ENCODE measurements at places on chromosomes 2 and 18.

DNA sequence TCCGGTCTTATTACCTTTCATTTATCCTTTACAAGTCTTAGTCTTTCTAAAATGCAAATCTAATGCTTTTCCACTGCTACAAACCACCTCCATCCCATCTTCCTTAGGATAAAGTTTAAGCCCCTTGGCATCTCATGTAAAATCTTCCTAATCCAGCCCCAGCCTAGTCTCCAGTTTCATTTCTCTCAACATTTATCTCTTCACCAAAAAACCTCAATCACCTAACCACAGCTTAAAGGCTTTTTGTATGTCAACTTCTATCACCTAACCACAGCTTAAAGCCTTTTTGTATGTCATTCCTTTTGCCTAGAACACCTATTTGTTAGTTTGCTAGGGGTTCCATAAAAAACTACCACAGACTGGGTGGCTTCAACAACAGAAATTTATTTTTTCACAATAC, 4.2 kb downstream of the TRAK2 start:
- no peak for DNase-seq

GRCh38 chr18:63472380-63472779, 4.4 kb upstream of the SERPINB5 start:
- peak; percentile 55 for DNase-seq

DNA sequence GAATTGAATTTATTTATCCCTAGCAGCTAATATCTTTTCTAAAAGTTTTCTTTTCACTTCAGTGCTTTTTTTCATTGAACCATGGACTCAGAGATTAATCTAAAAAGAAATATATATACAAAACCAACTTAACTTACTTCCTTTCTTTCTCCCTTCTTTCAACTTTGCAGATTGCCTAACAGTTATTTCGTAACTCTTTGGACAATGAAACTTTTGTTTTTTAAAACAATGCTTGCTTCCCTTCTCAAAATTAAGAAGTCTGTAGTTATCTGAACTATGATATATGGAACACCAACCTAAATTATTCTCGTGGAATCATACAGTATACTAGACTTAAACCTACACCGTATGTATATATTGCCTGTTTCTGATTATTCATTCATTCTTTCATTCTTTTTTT, 62.9 kb downstream of the MIB1 start:
- DNase-seq: no peak

DNA sequence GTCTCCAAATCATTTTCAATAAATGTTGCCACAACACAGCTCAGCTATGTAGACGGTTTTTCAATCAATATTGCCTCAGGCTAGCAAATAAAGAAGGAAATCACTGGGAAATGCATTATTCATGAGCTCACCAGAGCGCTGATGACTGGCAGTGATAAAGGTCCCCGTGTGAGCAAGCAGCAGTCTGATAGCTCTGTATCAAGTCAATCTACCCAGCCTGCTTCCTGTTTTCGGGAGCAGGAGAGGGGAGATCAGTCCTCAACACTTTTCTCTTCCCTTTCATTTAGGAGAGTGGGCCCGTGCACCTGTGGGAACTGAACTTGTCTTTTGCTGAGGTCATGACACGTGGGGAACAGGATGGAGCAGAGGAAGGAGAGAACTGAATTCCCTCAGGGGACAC, 253.9 kb upstream of the SIX2 start:
- DNase-seq: no peak

- DNase-seq: no peak
Observed at GRCh38 chr2:3523551-3524041, 4.3 kb upstream of the ADI1 start.

DNA sequence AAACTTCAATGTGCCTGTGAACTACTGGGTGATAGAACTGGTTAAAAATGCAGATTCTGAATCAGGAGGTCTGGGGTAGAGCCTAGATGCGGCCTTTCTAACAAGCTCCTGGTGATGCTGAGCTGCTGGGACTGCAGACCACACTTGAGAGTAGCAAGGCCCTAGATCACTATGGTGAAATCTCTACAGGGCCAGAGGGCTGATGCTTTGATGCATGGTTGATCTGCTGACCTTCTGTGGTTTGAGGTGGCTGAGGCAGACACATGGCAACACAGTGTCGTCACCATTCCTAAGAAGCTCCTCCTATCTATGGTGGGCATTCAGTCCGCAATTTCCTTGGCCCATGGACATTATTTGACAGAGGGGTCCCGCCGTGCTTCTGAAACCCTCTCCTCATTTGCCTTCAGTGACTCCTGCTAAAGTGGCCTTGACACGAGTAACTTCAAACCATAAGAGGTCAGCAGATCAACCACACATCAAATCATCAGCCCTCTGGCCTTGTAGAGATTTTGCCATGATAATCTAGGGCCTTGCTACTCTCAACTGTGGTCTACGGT, 19.8 kb downstream of the CCDC68 start:
- DNase-seq: no peak

- DNase-seq: no peak
Observed at GRCh38 chr2:72938455-72938854, 21.1 kb downstream of the EMX1 start.

DNA sequence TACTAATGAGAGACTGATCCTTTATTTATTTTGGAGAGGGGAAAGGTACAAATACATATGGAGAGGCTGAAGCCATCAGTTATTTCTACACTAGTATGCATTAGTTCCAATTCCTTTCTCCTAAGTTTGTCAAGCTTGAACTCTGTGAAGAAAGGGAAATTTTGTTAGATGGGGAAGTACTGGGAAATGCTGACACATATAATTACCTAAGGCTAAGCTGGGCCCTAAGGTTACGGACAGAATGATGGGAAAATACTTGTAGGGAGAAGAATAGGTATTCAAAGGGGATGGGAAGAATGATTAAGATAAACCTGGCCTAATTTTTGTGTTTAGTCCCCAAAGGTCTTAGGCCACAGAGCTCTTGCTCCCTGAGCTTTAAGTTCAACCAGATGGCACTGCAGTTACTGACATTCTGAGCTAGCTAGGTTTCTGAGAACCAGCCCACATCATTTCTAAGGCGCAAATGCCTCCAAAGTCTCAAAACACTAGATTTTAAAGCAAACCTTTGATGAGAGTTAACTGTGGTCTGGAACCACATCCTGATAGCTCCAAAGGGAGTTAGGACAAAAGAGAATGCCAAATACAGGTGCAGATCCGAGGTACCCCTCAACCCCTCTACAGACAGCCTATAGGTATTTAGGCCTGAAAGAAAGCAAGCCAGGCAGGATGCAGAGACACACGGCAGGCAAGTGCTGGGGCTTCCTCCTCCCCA, 2.7 kb downstream of the TMEM163 start:
- DNase-seq: no peak

- DNase-seq: no peak
Observed at GRCh38 chr18:22314420-22314819, 103.3 kb downstream of the CTAGE1 start.

DNA sequence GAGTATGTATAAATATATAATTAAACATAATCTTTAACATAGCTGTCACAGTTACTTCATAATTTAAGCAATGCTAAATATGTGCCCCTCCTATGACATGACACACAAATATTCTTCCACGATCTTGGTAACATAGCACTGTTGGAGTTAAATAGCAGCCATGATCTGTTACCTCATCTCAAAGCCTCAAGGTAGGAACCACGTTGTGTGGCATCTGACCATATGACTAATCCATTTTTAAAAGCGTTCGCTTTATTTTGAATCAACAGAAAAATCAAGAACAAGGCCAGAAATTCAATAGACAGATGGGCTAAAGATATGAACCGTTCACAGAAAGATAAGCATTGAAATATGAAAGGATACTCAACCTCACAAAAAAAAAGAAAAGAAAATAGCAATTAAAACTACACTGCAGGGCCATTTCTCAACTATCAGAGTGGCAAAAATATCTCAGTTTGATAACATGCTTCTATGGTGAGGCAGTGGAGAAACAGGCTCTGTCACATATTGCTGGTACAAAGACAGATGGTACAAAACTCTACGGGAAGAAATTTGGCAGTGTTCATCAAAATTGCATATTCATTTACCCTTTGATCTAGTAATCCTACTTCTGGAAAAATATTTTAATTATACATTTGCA, 105.9 kb downstream of the TMX3 start:
- no peak for DNase-seq

DNA sequence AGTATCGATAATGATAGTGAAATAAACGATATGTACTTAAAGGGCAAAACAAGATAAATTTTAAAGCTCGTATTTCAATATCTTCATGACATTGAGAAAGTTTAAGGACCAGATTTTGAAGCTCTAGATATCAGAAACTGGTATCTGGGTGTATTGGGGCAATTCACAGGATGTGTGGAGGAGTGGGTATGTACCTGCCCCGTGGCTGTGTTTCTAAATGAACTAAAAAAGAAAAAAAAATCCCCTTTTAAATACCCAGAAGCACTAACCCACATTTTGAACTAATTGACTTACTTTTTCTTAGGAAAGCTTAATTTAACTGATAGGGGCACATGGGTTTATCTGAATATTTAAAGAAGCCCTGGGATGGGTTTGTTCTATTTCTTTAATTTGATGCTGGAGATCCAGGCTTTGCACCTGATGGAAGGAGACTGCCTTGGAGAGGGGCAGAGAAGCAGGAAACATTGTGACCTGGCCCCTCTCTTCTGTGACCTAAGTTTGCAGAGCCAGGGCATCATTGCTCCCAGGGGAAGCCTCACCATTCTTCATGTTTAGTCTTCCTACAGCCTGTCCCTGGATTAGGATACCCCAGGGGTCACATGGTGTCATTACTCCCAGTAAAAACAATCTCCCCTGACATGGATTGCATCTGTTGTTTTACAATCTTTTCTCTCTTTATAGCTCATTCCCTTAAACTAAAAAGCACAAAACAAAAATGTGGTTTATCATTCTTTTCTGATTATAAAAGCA, 7.6 kb upstream of the KCTD1 start:
- no peak for DNase-seq

GRCh38 chr2:85981579-85982247, 92.9 kb upstream of the ST3GAL5 start:
- no peak for DNase-seq

DNA sequence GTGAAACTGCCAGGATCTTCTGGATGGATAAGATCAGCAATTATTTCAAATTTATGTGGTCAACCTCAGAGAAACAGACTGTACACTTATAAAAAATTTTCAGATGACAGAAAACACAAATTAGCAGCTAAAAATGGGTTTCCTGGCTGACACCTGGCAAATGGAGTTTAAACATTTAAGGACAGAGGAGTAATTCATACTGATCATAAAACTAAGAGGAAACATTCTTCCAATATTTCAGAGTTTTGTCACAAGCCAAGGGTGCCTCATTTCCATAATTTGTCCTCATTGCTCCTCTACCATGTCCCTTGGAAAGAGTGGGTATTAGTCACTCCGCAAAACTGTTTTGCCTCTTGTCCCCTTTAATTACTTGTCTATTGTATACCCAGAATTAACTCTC, 70.2 kb downstream of the TMEFF2 start:
- DNase-seq: no peak

GRCh38 chr2:226631671-226632070, 167.9 kb downstream of the IRS1 start:
- DNase-seq: no peak

DNA sequence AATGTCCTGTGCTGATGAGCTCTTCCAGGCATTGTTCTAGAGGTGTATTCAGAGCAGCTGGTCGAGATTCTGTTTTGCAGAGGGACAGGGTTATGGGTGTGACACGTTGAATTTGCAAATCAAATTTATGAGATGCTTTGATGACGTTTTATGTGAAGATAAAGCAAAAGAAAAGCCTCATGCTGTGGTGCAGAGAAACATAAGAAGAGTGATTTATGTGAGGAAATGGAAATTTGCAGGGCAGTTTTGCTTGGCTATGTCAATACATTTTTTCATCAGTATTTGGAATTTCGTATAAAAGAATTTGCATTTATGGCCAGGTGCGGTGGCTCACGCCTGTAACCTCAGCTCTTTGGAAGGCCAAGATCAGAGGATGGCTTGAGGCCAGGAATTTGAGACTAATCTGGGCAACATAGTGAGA, 36.4 kb downstream of the TSN start:
- no peak for DNase-seq

- no peak for DNase-seq
Observed at GRCh38 chr2:54676656-54677055, 46.8 kb upstream of the EML6 start.

DNA sequence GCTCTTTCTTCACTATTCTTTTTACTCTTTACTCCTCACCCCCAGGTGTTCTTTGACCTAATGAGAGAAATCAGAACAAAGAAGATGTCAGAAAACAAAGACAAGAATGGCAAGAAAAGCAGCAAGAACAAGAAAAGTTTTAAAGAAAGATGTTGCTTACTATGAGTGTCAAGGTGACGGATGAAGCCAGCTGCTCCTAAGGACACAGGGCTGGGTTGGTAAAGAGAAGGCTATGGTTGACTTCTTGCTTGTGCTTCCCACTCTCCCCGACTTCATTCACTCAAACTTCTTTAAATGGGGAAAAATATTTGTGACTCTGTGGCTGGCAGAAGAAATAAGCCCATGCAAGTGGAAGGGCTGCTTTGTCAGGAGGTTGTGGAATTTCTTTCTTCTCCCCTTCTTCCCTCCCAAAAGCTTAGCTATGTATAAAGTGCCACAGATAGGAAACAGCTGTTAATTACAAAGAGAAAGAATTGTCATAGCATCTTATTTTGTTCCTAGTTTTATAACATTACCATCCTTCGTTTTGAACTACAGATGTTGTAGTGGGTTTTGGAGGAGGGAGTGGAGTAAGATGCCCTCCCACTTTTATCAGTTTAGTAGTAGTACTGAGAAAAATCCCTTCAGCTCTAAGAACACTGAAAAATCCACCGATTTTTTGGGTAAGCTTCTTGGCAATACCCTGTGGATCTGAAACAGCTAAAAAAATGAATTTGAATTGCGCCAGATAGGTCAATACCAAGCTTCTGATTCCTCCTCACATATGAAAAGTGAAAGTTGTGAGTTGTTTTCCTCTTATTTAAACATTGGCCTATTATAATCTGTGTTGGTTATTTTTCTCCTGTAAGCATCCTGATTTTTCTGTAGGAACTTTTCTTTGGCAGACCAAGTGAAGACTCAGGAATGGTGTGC, 40.7 kb downstream of the RALB start:
- no peak for DNase-seq

GRCh38 chr18:35352283-35352682, 8.1 kb upstream of the ZNF24 start:
- DNase-seq: no peak

GRCh38 chr2:30821960-30822359, 14.7 kb upstream of the CAPN13 start:
- DNase-seq: no peak

- DNase-seq: peak; percentile 69
Observed at GRCh38 chr2:70785137-70785911, 5.1 kb downstream of the FIGLA start.

Data from NCI-H460 (cell line).